ENCODE measurements at places on chromosomes 1 and 21.

- no peak for DNase-seq
Measured at GRCh38 chr21:31644643-31645042, 14.8 kb upstream of the SOD1 start.

- peak; percentile 72 for DNase-seq
Measured at GRCh38 chr21:36104317-36105300, 30.3 kb upstream of the CBR3 start.

- DNase-seq: no peak
Measured at GRCh38 chr1:17210176-17210575, 5.2 kb downstream of the PADI1 start.

DNA sequence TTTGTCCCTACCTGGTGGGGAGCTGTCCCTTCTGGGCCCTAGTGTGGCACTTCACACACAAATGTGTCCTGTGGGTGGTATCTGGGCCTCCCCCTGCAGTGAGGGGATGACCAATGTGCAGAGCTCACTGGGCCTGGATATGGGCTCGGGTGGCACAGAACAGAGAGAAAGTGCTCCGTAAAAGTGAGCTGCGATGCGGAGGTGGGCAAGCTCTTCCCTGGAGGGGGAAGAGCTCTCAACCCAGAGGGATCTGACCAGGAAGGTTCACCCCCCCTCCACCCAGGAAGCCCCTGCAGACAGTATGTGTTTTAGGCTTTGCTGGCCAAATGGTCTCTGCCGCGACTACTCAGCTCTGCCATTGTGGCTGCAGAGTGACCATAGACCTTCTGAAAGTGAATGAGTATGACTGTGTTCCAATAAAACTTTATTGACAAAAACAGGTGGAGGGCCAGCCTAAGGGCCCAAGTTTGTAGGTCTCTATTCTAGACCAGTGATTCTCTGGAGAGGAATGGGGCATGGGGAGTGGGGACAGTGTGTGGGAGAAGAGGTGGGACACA, 8.6 kb upstream of the ITGB2 start:
- DNase-seq: no peak

- DNase-seq: no peak
Measured at GRCh38 chr1:5670590-5671350, 321.5 kb downstream of the NPHP4 start.
